MM.1S (cell line): ENCODE measurements at places on chromosomes 5 and 9.

DNA sequence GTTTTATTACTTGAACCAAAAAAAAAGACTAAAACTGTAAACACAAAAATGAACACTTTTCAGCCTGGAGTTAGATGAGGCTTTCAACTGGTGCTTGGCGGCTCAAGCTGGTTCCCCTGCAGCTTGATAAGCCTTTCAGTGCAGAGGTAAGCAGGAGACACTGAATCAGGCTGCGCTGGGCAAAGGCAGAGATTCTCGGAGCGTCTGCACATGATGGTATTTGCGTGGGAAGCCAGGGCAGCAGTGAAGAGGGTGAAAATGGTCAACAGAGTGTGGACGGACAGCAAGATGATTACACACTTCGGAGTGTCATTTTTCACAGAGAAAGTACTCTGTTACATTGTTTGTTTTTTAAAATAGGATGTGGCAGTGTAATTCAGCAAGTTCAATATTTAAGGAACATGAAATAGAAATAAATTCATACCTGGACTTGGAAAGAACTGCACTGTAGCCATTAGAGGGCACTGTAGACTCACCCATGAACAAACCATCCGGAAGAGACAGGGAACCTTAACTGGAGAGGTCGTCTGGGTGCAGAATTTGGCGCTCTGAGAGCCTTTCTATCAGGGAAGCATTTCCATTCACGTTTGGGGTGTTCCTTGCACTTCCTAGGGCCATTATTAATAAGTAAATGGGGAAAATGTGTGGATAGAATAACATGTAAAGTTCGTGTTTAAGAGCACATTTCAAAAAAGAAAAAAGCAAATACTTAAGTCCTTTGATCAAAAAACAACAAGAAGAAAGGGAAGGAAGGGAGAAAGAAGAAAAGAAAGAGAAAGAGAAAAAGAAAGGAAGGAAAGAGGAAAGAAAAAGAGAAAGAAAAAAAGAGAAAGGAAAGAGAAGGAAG, 69.8 kb downstream of the ICE1 start:
- peak; percentile 49 for DNase-seq

DNA sequence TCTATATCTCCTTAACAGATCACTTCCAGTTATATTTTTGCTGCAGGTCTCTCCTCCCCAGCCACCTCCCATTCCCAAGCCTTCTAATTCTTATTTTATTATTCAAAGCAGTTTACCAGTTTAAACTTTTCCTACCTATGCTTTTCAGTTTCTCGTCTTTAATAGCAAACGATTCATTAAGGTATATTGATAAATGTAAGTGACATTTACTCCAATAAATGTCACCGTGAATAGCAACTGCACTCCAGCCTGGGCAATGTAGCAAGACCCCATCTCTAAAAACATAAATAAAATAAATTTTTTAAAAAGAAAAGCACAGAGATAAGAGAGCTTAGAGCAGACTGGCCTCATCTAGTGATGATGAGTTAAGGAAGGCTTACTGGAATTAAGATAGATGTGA, 42.6 kb downstream of the ARRDC3 start:
- DNase-seq: no peak

DNA sequence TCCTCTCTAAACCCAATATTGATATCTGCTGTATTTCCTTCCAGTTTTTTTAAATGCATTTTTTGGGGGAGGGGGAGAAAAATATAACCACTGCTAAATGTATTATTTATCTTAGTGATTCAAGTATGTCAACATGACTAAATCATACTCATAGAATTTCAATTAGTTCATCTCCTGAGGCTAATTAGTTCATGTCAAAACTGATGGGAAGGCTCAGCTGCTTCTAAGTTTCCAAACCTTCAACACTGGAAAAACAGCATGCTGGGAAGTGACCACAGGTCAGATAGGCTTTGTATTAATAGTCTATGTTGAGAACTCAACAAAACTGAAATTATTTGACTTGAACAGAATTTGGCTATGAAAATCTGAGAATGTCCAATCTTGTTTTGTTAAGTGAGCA, 118.7 kb downstream of the TTLL11 start:
- DNase-seq: no peak

DNA sequence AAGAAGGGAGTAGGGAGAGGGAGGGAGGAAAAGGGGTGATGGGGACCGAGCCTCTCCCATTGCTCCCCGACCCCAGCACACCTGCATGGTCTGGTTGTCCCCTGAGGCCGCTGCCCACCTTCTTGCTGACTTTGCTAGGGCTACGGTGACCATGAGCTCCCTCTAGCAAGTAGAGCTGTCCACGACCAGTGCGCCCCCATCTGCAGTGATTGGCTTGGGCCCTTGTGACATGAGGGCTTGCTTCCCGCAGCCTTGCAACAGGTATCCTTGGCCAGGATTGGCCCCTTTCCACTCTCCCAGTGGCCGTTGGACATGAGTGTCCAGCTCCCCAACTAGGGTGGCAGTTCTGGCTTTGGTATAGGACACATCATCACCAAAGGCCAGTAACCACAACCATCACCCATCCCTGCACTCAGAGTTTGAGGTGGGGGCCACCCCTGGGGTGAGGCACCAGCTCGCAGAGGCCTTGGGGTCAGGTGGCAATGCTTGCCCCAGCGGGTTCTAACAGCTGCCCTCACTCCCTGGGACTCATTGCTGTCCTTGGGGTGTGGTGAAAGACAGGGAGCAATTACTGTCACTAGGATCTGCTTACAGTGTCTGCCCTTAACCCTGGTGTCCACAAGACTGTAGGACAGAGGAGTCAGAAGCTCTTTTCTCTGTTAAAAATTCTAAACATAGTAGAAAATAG, 17.2 kb upstream of the NINJ1 start:
- DNase-seq: no peak

- DNase-seq: no peak
Observed at GRCh38 chr5:171592076-171592475, 172.6 kb downstream of the FGF18 start.

GRCh38 chr9:69389437-69389995, 64.5 kb downstream of the ENTREP1 start:
- no peak for DNase-seq

DNA sequence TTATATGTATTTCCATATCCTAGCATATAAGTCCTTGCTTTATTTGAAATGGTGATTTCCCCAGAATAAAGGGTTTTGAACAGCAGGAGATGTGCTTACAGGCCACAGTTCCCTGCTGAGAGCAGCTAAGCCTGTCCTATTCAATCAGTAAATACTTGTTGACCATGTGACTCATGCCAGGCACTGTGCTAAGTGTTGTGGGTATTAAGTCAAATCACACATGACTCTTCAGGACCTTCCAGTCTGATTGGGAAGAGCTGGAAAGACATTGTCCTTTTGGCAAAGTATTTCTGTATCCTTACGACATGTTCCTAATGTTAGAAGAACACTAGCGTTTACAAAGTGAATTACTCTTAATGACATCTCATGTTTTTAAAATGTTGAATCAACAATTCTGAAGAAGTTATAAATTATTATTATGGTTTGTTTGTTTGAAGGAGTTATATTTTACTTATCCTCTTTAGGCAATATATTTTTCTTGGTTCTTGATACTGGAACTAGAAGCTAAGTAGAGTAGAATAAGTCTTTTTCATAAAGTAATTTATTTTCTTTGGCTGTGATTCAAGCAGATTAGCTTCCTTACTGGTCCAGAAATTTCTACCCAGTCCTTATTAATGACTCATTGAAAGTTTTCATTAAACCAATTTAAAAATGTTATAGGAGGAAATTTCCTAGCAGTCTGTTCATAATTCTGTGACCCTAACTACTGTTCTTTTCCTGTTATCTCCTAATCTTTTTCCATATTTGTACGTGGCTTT, 82.1 kb downstream of the GAPVD1 start:
- DNase-seq: no peak

- DNase-seq: no peak
Observed at GRCh38 chr9:18981476-18982261, 51.3 kb downstream of the SAXO1 start.

- no peak for DNase-seq
Observed at GRCh38 chr5:18970000-18970399, 1018.0 kb downstream of the CDH18 start.

DNA sequence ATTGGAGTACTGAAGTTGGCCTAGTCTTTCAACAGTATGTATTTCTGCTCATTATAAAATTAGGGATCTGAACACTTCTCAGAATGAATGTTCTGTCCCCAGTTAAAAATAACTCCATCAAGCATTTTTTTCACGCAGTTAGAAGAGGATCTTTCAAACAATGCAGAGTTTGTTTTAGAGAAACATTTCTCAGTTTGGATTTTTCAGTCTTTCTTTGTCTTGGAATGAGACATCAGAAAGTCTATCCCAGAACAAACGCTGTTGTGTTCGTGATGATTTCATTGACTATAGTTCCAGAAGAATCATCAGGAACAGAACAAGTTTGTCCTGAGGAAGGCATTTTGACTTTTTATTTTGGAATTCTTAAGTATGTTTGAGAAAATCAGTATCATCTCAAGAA, 218.7 kb downstream of the ARRDC3 start:
- DNase-seq: no peak

DNA sequence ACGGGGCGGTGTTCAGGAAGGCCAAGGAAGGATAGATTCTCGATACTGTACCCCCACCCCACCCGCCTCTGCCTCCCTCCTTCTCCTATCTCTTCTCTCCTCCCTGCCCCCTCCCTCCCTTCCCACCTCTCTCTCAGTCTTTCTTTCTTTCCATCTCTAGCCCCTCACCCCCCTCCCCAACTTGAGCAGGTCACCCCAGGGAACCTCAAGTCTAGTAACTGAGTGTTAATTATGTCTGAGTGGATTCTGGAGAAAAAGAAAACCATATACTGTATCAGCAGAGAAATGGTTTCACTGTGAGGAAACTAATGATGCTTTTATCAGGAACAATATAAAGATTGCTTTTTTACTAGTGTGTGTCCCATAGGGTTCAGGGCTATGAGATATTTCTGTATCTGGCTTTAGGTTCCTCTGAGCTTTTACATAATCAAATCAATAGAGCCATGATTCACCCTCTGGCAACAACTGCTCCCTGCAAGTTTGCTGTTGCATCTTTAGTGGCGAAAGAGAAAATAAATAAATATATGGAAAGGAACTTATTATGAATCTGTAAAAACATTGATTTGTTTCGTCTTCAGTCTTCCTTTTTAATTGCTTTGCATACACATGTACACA, 639.7 kb downstream of the CCDC171 start:
- no peak for DNase-seq

- DNase-seq: no peak
Observed at GRCh38 chr5:1865948-1866347, 16.8 kb downstream of the IRX4 start.

DNA sequence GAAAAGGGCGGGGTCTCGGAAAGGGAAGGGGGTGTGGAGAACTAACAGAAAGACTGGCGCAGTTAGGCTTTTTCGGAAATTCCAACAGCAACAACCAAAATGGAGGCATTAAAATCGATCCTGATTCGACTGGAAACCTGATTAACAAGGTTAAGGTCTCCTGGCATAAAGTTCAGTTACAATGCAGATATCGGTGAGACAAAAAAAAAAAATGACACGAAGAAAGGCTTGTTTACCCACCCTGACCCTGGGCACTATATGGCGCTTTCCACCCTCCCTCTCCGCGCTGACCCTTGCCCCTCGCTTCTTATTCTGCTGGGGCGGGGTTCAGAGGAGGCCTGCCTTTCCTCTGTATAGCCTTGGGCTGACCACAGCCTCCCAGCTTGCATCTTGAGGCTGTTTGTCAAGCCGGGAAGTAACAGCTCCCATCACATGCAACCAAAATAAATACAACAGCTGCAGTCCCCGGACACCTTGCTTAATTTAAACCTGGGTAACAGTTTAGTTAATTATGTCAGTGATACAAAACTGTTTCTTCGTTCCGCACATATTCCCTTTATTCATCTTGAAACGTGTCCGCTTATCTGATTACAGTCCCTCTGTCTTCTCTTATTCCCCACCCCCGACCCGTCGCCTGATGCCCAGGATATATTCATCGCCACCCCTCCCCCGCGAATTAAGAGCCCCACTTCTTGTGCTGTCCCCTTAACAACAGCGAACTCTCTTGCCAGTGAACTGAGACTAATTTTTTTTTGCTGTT, 795 bp upstream of the PJA2 start:
- peak; percentile 71 for DNase-seq

GRCh38 chr5:88662846-88663245, 220.1 kb downstream of the MEF2C start:
- DNase-seq: no peak

DNA sequence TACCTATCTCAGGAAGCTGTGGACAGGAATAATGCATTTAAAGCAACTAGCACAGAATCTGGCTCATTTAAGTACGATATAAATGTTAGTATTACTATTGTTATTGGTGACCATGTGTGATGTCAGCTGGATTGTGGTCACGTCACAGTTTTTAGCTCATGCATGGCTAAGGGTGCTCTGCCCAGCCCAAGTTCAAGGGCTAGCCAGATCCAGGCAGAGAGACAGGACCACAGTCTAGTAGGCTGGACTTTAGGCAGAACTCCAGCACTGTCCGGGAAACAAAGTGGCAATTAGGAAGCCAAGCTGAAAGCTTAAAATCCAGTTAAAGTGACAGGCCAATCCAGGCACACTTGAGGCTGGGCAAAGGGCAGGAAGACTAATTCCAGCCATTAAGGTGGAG, 273.6 kb downstream of the ADAMTSL1 start:
- DNase-seq: no peak

GRCh38 chr5:62317810-62318209, 11.8 kb downstream of the KIF2A start:
- DNase-seq: no peak
